Glomerular endothelial cell (primary cell): ENCODE measurements at places on chromosomes 4 and X.

DNA sequence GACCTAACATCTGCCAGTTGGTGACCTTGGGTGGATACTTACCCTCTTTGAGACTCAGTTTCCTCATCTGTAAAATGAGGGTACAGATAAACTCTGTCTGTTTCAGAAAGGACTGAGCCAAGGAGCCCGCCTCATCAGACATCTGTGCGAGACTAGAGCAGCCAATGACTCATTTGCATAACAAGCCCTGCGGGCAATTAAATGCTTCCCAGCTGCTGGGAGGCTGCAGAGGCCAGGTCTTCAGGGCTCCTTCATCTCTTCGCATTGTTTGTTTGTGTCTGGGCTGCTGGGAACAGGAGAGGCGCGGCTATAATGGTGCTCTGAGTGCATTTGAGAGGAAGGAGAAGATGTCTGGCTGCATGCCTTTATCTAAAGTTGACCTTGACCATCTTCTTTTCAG lies 85.0 kb downstream of the ADRA2C start:
- DNase-seq: no peak

DNA sequence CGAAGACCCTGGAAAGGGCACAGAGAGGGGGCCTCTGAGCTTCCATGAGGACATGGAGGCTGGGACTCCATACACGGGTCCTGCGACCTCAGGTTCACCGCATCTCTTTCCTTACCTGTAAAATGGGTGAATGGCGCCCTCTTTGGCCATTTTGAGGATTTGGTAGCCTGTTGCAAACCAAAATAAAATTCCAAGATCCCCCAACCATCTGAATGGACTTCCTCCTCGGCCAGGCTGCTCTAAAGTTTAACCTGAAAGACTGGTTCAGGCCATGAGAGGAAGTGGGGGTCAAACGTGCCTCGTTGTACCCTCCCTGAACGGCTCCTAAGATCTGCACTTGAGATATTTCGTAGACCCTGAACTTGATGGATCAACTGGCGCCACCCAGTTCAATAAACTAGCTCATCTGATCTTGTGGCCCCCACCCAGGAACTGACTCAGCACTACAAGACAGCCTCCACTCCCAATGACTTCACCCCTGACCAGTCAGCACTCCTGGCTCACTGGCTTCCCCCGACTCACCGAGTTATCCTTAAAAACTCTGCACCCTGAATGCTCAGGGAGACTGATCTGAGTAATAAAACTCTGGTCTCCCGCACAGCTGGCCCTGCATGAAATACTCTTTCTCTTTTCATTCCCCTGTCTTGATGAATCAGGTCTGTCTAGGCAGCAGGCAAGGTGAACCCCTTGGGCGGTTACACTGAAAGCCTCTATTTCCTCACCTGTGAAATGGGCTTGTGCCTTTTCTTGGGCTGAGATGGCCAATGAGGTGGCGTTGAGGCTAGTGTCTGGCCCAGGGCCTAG lies 32.9 kb upstream of the GPR78 start:
- DNase-seq: no peak

- DNase-seq: no peak
Measured at GRCh38 chrX:109472939-109473735, 8.7 kb downstream of the GUCY2F start.

GRCh38 chr4:1502501-1502886 lies 96.3 kb upstream of the NKX1-1 start:
- no peak for DNase-seq

GRCh38 chr4:54971474-54971950 lies 153.9 kb downstream of the KDR start:
- DNase-seq: peak; percentile 56

DNA sequence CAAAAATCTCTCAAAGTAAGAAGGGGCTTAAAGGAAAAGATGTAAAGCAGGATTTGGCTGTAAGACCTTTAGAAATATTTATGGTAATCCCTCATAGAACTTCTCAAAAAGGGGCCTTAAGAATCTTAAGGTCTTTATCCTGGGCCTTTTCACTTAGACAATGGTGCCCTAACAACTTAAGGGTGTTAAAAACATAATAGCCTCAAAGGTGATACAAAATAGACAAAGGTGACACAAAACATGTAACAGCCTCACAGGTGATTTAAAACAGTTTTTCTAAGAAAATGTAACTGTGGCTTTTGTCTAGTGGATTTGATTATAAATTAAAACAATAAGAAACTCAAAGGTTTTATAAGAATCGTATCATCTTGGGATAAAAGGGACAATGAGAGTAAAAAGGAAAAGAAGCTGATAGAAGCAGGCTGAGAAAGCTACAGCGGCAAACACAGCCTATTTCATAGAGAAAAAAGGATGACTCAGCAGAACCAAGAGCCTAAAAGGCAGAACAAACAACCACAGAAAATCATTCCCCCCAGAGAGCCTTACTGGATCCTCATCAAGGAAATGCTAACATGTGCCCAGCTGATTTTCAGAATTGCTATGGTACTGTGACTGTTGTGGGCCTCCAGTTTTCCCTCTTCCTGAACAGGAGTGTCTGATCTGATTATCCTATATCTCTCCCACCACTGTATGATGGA lies 164.3 kb downstream of the STPG2 start:
- no peak for DNase-seq

DNA sequence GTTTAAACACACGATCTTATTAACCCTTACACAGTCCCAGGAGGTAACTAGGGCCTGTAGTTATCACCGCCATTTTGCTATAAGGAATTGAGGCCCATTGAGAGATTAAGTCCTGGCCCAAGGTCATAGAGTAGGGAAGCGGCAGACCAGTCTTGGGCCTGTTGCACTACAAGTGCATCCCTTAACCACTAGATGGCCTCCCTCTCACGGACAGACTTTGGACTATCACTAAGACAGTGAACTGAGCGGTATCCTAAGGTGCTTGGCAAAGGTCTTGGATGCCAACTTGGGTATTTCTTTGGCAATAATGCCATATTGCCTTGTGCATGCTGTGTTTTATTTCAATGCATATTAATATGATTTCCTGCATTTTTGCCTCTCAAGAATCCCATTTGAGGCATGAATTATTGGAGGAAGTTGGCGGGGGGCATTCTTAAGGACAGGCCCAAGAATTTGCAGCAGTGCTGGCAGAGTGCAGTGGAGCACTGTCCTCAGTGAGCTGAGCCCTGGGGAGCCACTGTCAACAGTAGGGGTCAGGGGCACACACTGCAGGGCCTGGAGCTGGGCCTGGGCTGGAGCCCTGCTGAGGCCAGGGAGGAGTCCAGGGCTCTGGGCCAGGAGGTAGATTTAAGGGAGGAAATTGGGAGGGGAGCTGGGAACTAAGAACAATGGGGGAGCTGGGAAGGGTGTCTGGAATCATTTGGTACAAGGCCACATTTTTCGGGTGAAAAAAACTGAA lies 147.4 kb downstream of the SMIM20 start:
- DNase-seq: no peak

DNA sequence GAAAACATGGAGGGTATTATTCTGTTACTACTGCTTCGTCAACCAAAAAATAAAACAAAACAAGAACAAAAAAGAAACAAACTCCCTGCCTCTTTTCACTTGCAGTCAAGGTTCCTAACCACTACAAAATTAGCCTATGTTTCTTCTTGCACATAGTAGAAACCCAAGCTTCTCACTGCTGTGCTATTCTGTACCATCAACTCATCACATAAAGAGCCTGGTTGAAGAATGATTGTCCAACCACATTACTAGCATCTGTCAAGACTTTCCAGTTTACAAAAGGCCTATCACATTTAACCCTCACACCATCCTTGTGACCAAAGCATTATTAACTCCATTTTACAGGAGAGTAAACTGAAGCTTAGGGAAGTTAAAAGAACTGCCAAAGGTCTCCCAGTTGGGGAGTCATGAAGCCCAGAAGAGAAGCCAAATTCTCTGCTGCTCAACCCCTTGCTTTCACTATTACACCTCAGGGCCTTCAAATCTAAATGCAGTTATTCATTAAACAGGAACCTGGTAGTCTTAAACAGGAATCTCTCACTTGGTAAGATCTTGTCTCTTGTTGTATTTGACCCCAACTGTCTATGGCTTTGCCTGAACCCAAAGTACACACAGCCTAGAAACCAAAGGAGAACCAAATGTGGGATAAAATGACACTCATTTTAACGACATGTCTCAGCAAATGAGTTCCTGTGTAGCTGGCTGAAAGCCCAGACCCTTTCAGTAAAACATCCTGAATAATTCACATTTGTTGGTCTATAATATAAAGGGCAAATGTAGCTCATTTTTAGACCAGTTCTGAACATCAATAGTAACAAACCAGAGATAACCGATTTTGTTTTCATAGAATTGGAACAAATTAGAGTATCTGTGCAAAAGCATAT lies 8.6 kb downstream of the F9 start:
- no peak for DNase-seq

DNA sequence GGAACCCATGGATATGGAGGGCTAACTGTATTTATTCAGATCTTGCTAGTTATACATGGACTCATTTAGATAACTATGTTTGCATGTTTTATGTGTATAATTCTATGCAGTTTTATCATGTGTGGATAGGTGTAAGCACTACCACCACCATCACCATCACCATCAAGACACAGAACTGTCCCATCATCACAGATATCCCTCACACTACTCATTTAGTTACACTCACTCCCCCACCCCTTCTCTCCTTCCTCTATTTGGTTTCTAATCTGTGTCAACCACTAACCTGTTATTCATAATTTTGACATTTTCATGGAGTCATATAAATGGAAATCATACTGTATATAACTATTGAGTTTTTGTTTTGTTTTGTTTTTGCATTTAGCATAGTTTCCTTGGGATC lies 43.7 kb downstream of the STAG2 start:
- no peak for DNase-seq

DNA sequence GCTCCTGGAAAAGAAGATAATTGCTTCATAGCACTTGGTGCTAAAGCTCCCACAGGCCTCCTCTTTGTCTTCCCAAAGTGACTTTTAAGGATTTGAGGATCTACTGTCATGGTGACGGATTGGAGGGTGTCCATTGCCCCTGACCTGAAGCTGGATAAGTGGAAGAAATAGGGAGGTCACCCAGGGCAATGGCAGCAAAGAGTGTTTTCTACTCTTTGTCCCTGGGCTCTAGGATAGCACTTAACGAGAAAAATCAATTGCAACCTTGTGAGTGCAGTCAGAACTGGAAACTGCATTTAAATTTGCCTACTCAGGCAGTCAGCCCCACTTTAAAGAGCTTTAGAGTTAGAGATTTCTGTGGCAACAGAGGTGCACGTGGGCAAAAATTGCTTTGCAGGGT lies 43.7 kb upstream of the XK start:
- DNase-seq: no peak
